ENCODE measurements at places on chromosomes 4 and X. TPM values are rescaled to one million over a fixed set of nuclear protein-coding genes. Genes with fewer than 3 reads are reported as not detected.

Gene SMAD1
- 10.2 TPM for total RNA-seq

Gene FGF13
- total RNA-seq, result not detected

Gene CD38
- total RNA-seq, result 13.8 TPM

Gene ADGRL3
- not detected for total RNA-seq

Gene SULT1B1
- 0.02 TPM for total RNA-seq

Gene CFAP299
- total RNA-seq, result not detected

Gene ZBTB49
- 2.6 TPM for total RNA-seq

Gene EDA
- 0.76 TPM for total RNA-seq

Gene GPR143
- total RNA-seq, result 0.56 TPM

Gene USP17L13
- total RNA-seq, result not detected

Gene CT55
- total RNA-seq, result not detected

Gene FMR1NB
- total RNA-seq, result not detected

Gene PNMA6A
- total RNA-seq, result 4.6 TPM

Gene CTAG1B
- total RNA-seq, result not detected

Gene BEX1
- not detected for total RNA-seq

Gene RGS12
- 13.1 TPM for total RNA-seq

Gene ATP1B4
- total RNA-seq, result not detected

Gene ZNF157
- 0.07 TPM for total RNA-seq

Gene XAGE2
- total RNA-seq, result not detected

Gene CLCN3
- 16.7 TPM for total RNA-seq

Gene MAGED4B
- total RNA-seq, result 16.9 TPM

Gene STPG2
- total RNA-seq, result not detected

Gene CTAG2
- not detected for total RNA-seq

Gene NAP1L5
- total RNA-seq, result 2.5 TPM

Gene TRPC5OS
- total RNA-seq, result not detected

Gene CENPI
- 13.1 TPM for total RNA-seq

Gene HTN1
- not detected for total RNA-seq

Gene ZNF711
- 1.1 TPM for total RNA-seq

Gene IGSF1
- total RNA-seq, result 0.47 TPM

Gene GLOD5
- total RNA-seq, result not detected

Gene MAGEA12
- total RNA-seq, result 0.12 TPM

Gene CT47A7
- total RNA-seq, result not detected

Gene GYG2
- 4.8 TPM for total RNA-seq
